ENCODE measurements at places on chromosomes 2 and 18. TPM values are rescaled to one million over a fixed set of nuclear protein-coding genes. Genes with fewer than 3 reads are reported as not detected.

LCT gene
- not detected for total RNA-seq

- DNase-seq: no peak
Observed at GRCh38 chr2:193695367-193695766, 1500.6 kb upstream of the TMEFF2 start.

DNA sequence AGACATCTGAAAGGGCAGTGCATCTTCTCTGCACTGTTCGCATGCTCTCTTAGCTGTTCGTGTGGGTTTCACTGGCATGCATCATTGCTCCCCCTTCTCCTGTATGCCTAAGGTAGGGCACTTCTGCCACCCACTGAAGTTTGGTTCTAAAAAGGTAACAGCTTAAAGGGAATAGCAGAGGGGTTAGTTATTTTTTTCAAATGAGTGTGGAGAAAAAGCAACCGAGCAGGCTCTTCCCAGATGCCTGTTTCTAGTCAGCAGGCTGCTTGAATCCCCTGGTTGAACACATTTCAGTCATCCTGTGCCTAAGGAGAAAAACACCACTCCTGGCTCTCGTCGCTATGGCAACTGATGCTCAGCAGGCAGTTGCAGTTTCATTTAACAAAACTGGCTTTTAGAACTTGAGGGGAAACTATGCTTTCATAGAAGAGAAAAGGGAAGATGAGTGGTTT, 69.8 kb upstream of the GALNT3 start:
- no peak for DNase-seq

TDRD15 gene
- total RNA-seq: not detected

PLEK gene
- 4.1 TPM for total RNA-seq

DNA sequence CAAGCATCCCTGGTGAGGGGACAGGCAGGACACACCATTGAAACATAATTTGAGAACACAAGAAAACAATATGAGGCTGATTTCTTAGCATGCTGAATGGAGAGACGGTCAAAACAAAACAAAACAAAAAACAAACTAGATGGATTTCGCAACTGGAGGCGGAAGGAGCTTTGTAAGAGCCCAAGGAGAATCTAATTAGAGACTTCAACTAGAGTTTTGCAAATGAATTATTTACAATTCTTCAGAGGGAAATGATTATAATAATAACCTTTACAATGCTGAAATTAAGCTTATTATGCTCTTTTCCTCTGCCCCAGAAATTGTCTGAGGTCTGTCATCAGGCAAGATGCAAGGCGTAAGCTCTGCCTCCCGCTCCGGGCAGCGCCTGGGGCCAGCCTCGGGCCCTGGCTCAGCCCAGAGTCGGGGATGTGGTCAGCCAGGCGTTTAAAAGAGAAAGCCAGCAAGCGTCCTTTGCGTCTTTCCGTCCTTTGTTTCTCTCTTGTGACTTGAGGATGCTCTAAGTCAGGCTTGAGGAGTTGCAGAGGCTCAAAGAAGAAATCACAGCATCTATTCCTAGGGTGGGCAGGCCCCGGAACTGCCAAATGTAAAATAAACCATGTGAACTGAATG, 139.6 kb downstream of the TWIST2 start:
- no peak for DNase-seq

INHA gene
- 1.5 TPM for total RNA-seq

DNA sequence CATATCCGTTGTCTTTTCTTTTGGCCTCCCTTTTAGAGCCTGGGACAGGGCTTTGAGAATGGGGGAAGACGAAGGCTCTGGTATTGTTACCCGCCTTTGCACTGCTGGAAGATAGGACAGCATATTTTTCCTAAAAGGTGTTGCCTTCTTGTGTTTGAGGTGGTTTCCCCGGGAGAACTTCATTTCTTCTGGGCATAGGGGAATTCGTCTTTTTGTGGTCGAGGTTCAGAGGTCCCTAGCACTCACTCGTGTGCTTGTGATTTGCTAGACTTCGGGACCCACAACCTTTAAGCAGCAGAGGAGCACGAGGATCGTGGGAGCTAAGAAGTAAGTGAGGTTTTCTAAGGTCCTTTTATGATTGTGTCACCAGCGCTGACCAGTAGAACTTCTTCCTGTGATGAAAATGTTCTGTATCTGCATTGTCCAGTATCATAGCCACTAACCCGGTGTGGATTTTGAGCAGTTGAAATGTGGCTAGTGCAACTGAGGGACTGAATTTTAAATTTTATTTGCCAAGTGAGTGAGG, 611 bp downstream of the ZNF512 start:
- no peak for DNase-seq

- DNase-seq: no peak
Observed at GRCh38 chr18:65995206-65995605, 244.4 kb downstream of the CDH7 start.

DNA sequence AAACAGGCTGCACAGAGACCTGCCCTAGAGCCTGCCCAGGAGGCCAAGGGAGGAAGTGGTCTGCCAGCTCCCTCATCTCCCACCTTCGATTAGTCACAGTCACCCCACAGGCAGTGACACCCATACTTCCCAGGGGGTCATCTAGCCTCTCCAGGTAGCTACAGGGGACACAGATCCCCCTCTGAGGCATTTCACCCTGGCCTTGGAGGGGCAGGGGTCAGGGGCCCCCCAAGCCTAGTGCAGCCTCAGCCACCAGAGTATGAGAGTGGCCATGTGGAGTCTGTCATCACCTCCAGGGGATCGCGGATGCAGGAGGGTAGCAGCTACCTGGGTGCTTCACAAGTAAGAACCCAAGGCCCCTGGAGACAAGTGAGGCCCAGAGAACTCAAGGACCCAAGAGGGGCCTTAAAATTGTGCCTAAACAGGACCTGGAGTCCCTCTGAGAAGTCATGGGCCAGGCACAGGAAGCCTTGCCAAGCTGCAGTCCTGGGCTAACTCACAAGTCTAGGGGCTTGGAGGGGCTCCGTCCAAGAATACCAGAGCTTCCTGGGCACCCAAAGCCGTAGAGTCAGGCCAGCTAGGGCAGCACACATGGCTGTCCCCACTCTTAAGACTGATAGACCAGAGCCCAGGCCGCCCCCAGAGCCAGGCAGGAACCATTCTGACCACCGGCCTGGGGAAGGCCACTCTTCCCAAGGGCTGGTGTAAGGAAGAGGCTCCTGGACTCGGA, 354.3 kb upstream of the ID2 start:
- DNase-seq: no peak

DNA sequence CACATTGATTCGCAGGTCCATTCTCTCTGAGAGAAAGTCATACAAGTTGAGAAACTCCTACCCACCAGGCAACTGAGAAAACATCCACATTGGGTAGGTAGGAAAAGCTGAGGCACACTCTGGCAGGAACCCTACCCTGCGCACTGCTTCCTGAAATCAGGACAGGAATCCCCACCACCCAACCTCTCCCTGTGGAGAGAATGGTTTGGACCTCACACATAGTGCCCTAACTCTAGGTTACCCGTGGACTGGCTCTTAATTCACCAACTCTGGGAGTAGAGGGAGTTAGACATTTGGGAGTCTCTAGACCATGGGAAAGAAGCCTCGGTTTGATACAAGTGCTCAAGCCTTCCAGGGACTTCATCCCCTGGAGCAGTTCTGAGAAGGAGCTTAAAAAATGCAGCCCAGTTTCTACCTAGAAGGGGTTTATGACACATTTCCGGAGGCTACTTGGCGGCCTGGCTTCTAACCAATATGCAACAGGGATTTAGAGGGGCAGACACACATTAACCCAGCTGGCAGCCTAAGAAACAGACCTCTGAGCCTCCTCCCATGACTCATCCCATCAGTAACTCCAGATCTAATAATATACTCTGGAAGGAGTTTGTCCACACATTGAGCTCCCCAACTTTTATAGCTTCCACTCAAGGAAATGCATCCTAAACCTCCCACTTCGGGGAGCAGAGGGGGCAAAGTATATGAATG, 136.7 kb downstream of the EML6 start:
- no peak for DNase-seq

DNA sequence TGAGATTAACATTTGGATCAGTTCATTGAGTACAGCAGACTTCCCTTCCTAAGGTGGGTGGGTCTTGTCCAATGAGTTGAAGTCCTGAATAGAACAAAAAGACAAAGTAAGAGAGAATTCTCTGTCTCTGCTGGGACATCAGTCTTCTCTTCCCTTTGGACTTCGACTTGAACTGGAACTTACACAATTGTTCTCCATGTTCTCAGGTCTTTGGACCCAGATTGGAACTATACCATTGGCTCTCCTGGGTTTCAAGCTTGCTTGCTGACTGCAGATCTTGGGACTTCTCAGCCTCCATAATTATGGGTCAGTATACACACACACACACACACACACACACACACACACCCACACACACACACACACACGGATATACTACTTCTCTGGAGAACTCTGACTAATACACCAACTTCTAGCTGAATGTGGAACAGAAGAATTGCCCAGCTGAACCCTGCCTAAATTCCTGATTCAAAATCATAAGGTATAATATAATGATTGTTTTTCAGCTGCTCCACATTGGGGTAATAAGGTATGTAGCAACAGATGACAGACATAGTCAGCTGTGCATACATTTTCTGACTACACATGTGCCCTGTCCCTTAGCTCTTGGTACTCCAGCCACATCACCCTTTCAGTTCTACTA, 214.0 kb downstream of the TGIF1 start:
- no peak for DNase-seq

DNA sequence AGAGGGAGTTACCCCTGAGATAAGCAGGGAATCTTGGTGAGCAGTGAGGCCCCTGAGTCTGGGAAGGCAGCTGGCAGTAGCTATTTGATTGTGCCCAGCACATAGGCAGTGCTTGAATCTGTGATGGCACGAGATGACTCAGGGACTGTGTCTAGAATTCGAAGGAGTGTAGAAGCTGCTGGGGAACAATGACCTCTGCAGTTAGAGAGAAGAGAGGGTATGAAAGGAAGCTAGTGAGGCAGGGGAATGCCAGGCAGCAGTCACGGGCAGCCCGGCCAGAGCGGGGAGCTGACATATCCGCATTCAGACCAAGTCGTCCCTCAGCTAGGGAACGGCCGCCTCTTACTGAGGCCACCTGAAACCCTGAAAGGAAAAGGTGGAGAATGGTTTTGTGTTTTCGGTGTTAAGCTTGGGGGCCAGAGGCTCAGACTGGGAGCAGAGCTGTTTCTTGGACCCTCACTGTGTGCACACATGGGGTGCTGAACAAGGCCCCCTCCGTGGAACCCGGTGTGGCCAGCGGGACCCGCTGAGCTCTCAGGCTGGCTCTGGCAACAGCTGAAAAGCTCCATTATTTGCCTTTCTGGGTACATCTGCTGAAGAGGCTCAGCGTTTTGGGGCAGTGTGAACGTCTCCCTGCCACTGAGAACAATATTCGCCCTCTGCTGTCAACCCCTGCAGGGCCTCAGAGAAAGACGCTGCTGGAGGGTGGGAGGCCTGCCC, 32.9 kb downstream of the ARHGEF4 start:
- no peak for DNase-seq

GRCh38 chr2:226078666-226079065, 679.2 kb downstream of the NYAP2 start:
- no peak for DNase-seq

GRCh38 chr2:239457586-239458445, 57.0 kb upstream of the HDAC4 start:
- no peak for DNase-seq

GRCh38 chr2:191048073-191048472, 34.1 kb upstream of the STAT1 start:
- DNase-seq: no peak

CFAP53 gene
- total RNA-seq: not detected

PRR30 gene
- total RNA-seq: not detected

DNA sequence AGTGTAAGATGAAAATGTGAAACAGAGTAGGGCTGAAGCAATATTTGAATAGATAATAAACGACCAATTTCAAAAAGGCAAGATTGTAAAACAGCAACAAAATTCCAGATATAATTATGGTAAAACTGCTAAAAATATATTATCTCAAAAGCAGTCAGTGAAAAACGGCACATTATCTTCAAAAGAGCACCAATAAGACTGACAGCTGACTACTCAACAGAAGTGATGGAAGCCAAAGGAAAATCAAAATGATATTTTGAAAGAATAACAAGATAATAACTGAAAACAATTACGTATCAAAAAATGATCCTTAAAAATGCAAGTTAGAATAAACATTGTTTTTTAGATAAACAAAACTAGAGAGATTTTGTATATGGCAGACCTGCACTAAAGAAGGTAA, 920.6 kb upstream of the FAM98A start:
- no peak for DNase-seq

DNA sequence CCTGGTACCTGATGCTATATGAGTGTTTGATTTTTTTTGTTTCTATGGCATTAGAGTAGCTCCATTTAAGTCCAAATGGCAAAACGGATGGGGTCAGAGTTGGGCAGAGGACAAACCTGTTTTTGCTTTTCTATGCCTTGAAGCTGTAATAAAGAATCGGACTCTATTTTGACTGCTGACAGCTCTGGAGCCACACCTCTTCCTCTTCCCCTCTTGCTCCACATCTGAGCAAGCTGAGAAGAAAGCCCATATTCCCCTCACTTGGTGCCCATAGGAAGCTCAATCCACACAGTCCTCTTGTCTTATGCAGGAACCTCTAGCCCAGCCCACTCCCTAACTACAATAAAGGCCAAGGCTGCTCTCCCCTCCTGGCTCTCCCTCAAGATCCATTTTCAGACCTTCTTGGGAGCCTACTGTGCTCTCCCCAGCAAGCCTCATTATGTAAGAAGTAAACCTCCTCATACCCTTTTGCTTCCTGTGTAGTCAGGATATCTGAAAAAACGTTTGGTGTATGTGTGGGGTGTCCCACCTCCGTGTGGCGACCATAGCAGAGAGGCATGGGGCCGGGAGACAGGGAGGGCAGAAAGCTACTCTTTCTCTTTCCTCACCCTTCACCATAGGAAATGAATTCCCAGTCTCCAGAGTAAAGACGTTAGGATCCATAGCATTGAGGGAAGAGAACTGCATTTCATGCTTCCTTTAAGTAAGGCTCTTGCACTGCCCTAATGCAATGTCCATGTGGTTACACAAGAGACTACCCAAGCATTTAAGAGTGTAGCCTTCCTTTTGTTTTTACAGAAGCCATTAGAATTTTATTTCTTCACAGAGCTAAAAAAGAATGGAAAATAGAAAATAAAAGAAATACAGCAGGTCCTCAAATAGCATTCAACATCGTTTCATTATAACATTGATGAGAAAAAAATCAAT, 41.9 kb upstream of the RAPGEF4 start:
- no peak for DNase-seq

GRCh38 chr2:217669831-217670230, 333.0 kb downstream of the TNS1 start:
- DNase-seq: no peak

G6PC2 gene
- total RNA-seq: not detected

GRCh38 chr2:224971214-224971613, 71.1 kb downstream of the DOCK10 start:
- DNase-seq: no peak

NTSR2 gene
- total RNA-seq: not detected

IL1RN gene
- 0.57 TPM for total RNA-seq

- DNase-seq: no peak
Observed at GRCh38 chr2:157831573-157832315, 44.4 kb downstream of the ACVR1 start.

GRCh38 chr2:241592126-241592845, 33.7 kb downstream of the BOK start:
- DNase-seq: no peak

CCDC74A gene
- total RNA-seq: 1.0 TPM

TRIM54 gene
- 291 TPM for total RNA-seq

INPP4A gene
- total RNA-seq: 16.3 TPM

GRCh38 chr18:59055345-59056032, 84.2 kb upstream of the SEC11C start:
- no peak for DNase-seq

Measured in left ventricle myocardium superior (tissue), 1 donor.